Activated CD4-positive, CD25-positive, alpha-beta regulatory T cell treated with anti-CD3 and anti-CD28 coated beads, Interleukin-2, amount 50 U/mL, for 24 hours (primary cell): ENCODE measurements at places on chromosomes 6 and 20.

GRCh38 chr6:166463359-166464067 is 80.8 kb upstream of the MPC1 start:
- no peak for ATAC-seq

GRCh38 chr6:151300267-151300991 is 60.7 kb downstream of the AKAP12 start:
- no peak for ATAC-seq

DNA sequence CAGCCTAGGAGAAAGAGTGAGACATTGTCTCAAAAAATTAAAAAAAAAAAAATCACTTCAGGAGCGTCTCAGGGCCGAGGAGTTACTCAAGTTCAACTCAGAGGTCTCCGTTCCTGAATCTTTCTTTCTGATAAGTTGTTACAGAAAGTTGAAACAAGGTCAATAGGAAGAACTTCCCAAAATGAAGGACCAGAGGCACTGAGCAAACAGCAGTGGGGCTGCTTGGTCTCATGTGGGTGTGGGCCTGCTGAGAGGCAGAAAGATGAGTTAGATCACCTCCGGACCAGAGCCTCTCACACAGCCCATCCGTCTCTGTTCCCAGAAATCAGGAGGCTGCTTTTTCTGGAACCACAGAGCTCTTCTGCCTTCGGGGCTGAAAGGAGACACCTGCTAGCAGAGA is 12.4 kb downstream of the MDGA1 start:
- no peak for ATAC-seq

DNA sequence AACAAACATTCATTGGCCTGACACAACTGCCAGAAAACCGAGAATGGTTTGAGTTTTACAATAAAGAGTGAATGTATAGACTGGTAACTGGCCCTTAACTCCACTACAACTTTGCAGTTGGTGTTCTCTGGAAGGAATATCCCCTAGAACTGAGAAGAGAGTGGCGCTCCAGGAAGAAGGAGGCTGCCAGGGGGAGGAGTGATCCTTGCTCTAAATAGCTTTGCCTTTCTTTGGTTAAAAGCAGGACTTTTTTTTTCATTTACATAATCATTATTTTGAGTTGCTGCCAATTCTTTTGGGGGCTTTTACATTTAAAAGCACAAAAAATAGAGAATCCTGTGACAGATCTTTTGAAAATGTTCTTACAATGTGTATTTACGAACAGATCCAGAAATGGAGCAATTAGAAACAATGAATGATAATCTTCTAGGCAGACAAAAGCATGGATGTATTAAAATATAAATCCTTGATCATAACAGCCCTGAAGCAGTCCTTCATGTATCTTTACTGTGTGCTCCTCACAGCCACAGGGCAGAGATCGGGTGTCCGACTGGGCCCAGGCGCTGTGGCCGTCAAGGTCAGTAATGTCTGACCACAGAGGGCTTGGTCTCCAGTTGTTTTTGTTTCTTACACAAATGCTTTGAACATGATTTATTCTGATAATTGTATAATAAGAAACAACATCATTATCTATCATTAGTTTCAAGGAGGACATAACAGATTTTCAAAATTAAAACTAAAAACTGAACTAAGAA is 612.2 kb downstream of the HDGFL1 start:
- ATAC-seq = no peak

DNA sequence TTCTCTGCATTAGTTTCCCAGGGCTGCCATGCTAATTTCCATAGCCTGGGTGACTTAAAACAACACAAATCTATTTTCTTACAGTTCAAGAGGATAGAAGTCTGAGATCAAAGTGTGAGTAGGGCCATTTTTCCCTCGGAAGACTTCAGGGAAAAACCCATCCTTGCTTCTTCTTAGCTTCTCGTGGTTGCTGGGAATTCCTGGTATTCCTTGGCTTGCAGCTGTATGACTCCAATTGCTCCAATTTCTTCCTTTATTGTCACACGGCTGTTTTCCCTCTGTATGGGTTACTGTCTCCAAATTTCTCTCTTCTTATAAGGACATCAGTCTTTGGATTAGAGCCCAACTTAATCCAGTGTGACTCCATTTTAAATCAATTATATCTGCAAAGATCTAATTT is 128.4 kb upstream of the JAG1 start:
- no peak for ATAC-seq

GRCh38 chr6:110530671-110531070 is 54.3 kb upstream of the SLC22A16 start:
- no peak for ATAC-seq

GRCh38 chr6:3986241-3986640 is 92.7 kb downstream of the FAM217A start:
- ATAC-seq = no peak

GRCh38 chr6:159728531-159728964 is 1.2 kb downstream of the WTAP start:
- no peak for ATAC-seq

DNA sequence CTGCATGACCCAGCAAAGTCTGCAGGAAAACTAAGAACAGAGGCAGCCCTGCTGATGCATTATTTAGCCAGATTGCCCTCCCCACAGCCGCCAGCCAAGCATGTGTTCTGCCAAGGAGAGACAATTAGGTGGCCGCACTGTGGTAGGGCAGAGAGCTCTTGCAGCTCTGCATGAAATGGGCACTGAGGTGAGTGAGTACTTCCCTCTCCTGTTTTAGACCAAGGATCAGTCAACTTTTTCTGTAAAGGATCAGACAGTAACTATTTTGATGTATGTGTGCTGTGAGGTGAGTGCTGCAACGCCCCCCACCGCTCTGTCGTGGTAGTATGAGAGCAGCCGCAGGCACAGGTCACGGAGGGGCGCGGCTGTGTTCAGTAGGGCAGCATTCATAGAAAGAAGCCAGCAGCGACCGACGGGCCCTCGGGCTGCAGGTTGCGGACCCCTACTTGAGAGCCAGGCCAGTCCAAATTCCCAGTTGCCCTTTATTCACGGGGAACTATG is 23.8 kb upstream of the FAM50B start:
- no peak for ATAC-seq

- ATAC-seq = no peak
These were observed 75.5 kb downstream of the ZDHHC14 start for GRCh38 chr6:157456524-157456829.

DNA sequence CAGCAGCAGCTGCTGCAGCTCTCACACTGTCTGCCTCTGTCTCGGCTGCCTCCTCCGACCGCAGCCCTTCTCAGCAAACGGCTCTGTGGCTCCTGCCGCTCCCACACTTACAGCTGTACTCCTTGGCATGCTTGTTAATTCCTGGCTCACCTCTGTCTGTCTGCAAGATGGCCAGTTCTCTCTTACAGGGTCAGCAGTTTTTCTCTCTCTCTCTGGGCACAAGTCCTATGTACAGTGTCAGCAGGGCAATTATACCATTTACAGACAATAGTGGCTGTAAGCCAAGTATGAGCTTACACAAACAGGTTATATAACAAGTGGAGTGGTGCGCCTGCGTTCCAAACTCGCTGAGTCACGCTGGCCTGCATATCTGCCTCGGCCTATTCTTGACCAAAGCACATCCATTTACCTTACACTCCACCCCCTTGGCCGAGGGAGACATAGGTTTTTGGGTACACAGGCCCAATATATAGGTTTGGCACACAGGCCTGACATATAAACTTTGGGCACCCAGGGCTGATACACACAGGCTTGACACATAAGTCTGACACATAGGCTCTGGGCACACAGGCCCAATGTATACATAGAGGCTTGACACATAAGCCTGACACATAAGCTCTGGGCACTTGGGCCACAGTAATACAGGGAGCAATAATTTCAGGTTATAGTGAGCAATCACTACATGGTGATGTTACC is 4.4 kb downstream of the ZKSCAN3 start:
- no peak for ATAC-seq

DNA sequence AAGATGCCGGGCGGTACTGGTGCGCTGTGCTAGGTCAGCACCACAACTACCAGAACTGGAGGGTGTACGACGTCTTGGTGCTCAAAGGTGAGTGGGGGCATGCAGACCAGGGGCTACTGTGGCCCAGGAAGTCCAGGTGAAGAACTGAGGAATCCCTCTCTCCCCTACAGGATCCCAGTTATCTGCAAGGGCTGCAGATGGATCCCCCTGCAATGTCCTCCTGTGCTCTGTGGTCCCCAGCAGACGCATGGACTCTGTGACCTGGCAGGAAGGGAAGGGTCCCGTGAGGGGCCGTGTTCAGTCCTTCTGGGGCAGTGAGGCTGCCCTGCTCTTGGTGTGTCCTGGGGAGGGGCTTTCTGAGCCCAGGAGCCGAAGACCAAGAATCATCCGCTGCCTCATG is 1.0 kb downstream of the LY6G6F start:
- no peak for ATAC-seq

DNA sequence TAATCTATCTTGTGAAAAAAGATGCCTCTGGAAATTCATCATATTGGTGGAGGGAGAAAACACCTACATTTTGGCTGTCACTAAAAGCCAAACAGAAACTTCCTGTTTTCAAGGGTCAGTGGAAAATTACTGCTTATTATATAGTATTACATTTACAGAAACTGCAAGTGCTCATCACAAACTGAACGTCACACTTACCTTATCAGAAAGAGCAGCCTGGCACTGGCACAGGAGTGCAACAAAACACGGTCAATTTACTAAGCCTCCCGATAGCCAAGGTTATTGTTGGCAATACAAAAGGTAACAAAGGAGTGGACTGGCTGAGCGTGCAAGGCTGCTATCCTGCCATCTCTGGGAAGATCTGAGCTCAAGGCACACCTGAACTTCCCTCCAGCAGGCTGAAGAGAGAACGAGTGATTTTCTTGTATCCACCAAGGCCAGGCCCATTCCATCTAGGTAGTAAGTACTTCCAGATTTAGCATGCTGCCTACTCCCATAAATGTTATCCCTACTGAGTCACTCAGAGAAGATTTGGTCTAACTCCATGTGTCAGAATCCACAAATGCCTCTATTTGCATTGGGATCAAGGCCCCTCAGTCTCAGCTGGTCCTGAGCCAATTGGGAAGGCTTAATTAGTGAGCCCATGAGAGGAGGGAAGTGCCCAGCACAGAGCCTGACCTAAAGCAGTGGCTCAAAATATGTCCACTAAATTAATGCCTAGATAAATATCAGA is 399.8 kb downstream of the BTBD9 start:
- ATAC-seq = no peak

DNA sequence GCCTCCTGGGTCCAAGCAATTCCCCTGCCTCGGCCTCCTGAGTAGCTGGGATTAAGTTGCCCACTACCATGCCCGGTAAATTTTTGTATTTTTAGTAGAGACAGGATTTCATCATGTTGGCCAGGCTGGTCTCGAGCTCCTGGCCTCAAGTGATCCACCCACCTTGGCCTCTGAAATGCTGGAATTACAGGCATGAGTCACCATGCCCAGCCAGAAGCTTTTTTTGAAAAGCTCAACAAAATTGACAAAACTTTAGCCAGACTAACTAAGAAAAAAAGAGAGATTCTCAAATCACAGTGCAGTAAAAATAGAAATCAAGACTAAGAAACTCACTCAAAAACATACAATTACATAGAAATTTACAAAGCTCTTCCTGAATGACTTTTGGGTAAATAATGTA is 420.6 kb downstream of the COL12A1 start:
- ATAC-seq = no peak

DNA sequence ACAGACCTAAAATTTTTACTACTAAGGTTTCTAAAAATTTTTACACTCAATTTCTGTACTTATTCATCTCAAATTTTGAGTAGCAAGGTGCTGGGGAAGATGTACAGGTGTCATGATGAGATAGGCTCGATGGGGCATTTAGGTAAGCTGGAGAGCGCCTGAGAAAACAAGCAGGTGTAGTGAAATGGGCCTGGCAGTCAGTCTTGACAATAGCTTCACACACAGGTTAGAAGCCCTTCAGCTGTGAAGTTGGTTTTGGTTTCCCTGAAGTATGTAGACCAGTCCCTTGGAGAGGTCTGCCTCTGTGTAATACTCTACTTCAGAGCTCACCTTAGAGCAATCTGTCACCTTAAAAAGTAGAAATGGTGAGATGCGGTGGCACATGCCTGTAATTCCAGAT is 144.0 kb upstream of the SCGN start:
- no peak for ATAC-seq

DNA sequence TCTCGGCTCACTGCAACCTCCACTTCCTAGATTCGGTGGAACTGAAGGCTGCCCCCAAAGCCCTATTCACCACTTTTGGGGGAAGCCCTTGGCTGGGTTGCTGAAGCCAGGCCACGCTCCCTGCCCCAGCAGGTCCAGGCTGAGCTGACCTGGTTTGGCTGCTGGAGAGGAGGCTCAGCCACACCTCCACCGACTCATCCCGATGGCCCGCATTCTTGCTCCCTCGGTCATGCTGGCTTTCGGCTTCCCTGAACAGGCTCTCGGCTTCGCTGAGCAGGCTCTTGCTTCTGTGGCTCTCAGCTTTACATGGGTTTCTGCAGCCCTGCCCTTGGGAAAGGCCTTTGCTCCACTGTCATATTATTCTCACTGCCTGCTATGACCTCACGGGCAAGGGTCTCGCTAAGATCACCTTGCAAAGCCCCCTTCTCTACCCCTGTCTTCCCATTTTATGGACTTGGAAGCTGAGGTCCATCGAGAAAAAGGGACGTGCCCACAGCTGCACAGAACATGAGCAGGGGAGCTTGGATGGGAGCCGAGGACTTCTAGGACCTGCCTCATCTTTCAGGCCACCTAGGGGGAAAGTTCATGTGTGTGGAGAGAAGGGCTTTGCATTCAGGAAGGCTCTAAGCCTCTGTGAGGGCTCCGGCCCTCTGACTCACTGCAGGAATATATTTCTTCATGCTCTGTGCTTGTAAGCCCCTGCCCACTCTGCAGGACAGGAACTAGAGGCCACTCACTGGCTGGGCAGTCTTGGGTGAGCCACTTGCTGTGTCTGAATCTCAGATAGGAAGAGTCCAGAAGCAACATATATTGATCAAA is 15.6 kb downstream of the ARHGAP40 start:
- ATAC-seq = no peak

DNA sequence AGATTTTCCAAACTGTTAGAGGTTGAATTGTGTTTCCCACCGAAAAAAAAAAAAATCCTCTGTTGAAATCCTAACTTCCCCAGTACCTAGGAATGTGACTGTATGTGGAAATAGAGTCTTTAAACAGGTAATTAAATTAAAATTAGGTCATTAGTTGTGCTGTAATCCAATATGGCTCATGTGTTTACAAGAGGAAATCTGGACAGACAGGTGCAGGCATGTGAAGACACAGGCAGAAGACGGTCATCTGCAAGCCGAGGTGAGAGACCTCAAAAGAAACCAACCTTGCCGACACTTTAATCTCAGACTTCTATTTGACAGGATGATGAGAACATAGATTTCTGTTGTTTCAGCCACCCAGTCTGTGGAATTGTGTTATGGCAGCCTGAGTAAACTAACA is 28.6 kb upstream of the EZR start:
- no peak for ATAC-seq

GRCh38 chr20:62362991-62363919 is 3.9 kb downstream of the LAMA5 start:
- ATAC-seq = no peak

- no peak for ATAC-seq
These were observed 195.5 kb upstream of the PDE10A start for GRCh38 chr6:165858586-165858985.

DNA sequence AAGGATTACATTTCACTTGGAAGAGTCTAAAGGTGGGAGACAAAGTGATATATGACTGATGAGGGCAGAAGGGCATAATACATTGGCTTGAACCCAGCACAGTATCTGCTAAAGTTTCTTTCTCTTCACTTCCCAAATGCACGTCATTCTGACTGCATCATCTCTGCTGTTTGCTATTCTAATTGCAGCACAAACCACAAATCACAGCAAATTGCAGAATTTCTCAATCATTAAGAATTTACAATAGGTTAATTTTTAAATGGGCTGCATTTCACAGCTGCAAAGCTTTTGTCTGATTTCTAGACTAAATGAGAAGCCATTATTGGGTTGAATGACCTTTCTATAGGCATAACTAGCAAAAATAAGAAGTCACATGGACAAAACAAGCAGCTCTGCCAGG is 337.0 kb downstream of the RNGTT start:
- ATAC-seq = no peak

GRCh38 chr6:154218301-154218700 is 138.3 kb downstream of the IPCEF1 start:
- ATAC-seq = no peak
